Left lobe of liver (tissue), 2 donors: ENCODE measurements at places on chromosomes 16 and 17.

- no peak for DNase-seq
Observed at GRCh38 chr16:48247311-48247710, at the start of gene ABCC11. Gene ABCC11, minus strand, starts transcription at chr16:48247539. Its CDS starts 15,618 bp downstream, at chr16:48231921.

DNA sequence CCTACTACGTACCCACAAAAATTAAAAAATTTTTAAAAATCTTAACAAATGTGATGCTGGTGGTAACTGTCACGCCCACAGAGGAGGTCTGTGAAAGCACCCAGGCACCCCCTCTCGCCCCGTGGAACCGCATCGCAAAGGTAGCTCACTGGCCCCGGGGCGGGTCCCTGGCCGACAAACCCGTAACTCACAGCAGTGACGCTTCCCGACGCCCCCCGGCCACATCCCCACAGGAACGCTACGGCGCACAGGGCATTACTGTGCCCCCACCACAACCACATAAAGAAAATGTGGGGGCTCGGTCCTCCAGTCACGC lies 366 bp downstream of the ANKS3 start:
- no peak for DNase-seq

GRCh38 chr17:45380046-45380765 lies 52.5 kb downstream of the ARHGAP27 start:
- no peak for DNase-seq

- DNase-seq, result no peak
Observed at GRCh38 chr16:77469634-77470033, 34.8 kb upstream of the ADAMTS18 start.

- no peak for DNase-seq
Observed at GRCh38 chr16:21283521-21284289, 5.6 kb upstream of the CRYM start.

DNA sequence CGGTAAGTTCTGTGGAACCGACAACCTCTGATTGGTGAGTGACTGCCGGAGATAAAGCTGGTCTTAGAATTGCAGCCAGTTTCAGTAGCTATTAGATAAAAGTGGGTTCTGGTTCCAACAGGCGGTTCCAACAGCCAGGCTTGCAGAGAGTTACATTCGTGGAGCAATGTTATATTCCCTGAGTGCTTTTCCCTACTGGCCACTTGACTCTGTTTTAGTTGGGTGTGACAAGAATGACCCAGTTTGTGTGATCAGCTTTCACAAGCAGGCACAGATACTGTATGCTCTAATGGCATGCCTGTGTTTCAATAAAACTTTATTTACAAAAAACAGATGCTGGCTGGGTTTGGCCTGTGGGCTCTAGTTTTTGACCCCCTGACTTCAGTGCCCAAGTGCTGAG lies 196.6 kb downstream of the SNX29 start:
- no peak for DNase-seq

GRCh38 chr17:29357821-29358232 lies 32.3 kb upstream of the TAOK1 start:
- no peak for DNase-seq

DNA sequence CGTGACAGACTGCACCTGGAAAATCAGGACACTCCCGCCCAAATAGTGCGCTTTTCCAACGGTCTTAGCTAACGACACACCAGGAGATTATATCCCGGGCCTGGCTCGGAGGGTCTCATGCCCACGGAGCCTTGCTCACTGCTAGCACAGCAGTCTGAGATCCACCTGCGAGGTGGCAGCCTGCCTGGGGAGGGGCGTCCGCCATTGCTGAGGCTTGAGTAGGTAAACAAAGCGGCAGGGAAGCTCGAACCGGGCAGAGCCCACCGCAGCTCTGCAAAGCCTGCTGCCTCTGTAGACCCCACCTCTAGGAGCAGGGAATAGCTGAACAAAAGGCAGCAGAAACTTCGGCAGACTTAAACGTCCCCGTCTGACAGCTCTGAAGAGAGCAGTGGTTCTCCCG lies 5.1 kb downstream of the GALNS start:
- no peak for DNase-seq

- no peak for DNase-seq
Observed at GRCh38 chr17:12342609-12343435, 322.1 kb downstream of the MAP2K4 start.

DNA sequence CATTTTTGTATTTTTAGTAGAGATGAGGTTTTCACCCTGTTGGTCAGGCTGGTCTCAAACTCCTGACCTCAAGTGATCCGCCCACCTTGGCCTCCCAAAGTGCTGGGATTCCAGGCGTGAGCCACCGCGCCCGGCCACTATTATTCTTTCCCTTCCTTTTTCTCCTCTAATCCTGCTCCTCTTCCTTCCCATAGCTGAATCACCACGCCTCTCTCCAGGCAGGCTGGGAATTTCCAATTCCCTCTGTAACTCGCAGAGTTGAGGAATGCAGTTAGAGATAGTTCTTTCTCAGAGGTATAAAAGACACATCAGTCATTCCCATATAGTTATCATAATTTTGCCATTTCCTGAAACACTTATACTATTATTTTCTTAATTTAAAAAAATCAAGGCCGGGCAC lies 11.2 kb downstream of the METTL16 start:
- no peak for DNase-seq

DNA sequence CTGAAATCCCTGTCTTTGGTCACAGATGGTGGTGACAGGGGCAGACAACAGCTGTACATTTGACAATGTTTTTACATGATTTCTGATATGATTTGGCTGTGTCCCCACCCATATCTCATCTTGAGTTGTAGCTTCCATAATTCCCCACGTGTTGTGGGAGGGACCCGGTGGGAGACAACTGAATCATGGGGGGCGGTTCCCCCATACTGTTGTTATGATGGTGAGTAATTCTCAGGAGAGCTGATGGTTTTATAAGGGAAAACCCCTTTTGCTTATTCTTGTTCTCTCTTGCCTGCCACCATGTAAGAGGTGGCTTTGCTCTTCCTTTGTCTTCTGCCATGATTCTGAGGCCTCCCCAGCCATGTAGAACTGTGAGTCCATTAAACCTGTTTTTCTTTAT lies 353.9 kb downstream of the CPPED1 start:
- DNase-seq, result no peak

- DNase-seq, result peak; percentile 87
Observed at GRCh38 chr17:17819561-17819995, 17.2 kb downstream of the SREBF1 start.

GRCh38 chr17:26962255-26963162 lies 331.4 kb upstream of the WSB1 start:
- no peak for DNase-seq

DNA sequence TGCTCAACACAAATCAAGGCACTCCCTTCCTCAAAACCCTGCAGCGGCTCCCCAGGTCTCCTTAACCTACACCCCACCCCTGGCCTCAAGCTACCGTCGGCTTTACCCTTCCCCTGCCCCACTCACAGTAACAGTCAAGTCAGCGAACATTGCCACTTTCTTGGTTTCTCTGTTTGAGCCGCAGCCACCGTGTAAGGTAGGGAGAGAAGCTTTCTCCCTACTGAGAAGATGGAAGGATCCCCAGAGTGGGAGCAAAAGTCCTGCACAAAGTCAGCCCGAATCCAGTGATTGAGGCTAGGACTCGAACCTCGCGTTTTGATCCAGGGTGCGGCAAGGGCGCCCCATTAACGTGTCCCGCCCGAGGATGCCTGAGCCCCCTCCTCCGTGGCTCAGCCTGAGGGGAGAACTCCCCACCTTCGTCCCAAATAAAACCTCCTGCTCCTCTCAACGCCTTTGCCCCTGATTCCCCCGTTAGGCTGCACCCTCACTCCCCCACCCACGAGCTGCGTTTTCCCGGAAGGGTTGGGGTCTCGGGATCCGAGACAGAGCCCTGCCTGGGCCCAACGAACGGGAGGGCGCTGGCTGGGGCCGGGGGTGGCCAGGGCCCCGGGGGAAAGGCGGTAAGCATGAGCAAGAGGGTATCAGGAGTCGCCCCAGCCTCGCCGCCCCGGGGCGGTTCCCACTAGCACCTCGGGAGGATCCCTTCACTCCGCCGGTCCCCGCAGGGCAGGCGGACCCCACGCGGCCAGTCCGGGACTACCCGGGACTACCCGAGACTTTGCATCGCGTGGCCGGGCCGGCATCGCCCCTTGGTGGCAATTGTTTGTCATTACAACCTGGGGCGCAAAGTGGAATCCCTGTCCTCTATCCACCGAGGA lies 9.9 kb upstream of the NAGS start:
- peak; percentile 76 for DNase-seq

DNA sequence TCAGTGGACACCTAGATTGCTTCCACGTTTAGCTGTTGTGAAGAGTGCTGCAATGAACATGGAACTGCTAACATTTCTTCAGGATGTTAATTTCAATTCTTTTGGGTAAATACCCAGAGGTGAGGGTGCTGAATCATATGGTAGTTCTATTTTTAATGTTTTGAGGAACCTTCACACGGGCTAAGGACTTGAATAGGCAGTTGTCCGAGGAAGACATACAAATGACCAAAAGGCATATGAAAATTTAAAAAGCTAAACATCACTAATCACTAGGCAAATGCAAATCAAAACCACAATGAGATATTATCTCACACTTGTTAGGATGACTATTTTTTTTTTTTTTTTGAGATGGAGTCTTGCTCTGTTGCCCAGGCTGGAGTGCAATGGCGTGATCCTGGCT lies 173.3 kb downstream of the PRKCB start:
- no peak for DNase-seq
